Stimulated activated CD4-positive, alpha-beta T cell treated with anti-CD3 and anti-CD28 coated beads, TNF-alpha, amount 100 ng/mL, for 4 hours (primary cell): ENCODE measurements at places on chromosomes 1 and 21.
A peak's percentile ranks its signal among the peaks of the same experiment; 100 is the strongest.

DNA sequence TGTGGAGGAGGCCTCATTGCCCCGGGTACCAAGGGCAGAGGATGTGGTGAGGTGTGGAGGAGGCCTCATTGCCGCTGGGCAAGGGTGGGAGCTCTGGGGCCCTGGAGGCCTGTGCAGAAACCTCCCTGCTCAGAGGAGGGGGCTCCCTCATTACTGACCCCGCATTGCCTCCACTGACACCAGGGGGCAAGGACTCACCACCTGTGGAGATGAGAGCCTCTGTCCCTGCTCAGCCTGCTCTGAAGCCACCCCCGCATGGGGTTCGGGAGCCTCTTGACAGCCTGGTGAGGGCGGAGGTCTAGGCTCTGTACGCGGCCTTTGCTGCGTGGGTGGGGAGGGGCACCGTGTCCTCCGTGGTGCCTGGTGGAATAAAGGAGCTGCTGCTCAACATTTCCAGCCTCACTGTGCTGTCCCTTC, 95.0 kb upstream of the COL6A1 start:
- DNase-seq = no peak

DNA sequence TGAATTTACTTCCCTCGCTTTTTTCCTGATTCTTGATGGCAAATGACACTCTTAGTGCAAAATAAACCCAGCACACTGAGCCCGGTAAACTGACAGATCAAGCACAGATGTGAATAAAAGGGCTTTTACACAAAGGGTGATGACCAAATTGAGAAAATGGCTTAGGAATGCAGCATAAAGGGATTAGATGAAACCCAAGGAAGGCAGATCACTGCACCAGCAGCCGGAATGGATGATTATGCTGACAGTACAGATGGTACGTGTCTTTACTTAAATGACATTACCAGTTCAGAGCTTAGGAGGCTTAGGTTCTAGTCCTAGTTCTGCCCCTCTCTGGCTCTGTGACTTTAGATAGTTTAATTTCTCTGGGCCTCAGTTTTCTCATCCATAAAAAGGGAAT, 12.0 kb downstream of the PKP1 start:
- DNase-seq = no peak

- DNase-seq = no peak
These were observed 37.6 kb upstream of the GALNT2 start for GRCh38 chr1:230029244-230029941.

DNA sequence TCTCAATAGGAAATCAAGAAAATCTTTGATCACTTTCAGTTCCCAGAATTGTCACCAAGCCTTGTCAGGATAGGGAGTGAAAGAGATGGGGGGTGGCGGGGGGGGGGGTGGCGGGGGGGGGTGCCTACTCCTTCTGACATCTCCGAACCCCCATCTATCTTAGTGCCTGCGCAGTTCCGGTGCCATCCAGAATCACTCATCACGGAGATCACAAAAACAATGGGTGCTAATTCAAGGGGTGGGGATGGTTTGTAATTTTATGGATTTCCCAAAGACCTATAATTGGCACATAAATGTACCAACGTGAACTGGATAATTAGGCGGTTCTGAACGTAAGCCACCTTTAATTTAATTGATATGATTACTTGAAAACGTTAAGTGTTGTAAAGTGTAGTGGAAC, 2.1 kb downstream of the DAB1 start:
- DNase-seq = no peak

DNA sequence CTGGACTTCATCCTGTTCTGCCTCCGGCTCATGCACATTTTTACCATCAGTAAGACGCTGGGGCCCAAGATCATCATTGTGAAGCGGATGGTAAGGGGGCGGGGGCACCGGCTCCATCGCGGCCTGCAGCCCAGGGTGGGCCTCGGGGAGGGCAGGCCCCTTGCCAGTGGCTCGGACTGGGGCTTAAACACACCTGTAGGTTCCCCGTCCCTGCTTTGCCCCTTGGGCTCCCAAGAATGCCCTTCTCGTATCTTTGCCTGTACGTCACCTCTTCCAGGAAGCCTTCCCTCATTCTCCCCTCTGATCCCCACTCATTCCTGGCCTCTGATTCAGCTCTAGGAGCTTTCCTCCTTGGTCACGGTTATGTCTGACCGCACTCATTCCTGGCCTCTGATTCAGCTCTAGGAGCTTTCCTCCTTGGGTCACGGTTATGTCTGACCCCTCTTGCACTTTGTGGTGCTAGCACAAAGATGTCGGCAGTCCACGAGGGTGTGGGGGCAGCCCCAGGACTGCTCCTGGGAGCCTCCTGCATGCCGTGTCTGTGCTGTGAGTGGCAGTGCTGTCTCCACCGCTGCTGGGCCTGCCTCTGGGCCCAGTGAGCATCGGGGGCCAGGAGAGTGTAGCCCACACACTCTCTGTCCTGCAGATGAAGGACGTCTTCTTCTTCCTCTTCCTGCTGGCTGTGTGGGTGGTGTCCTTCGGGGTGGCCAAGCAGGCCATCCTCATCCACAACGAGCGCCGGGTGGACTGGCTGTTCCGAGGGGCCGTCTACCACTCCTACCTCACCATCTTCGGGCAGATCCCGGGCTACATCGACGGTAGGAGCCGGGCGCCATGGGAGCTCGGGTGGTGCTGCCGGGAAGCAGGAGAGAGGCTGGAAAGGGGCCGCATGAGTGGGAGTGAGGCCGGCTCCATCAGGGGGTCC, 49.1 kb upstream of the LRRC3 start:
- DNase-seq = no peak

GRCh38 chr1:202578565-202578964, 131.7 kb downstream of the SYT2 start:
- no peak for DNase-seq

DNA sequence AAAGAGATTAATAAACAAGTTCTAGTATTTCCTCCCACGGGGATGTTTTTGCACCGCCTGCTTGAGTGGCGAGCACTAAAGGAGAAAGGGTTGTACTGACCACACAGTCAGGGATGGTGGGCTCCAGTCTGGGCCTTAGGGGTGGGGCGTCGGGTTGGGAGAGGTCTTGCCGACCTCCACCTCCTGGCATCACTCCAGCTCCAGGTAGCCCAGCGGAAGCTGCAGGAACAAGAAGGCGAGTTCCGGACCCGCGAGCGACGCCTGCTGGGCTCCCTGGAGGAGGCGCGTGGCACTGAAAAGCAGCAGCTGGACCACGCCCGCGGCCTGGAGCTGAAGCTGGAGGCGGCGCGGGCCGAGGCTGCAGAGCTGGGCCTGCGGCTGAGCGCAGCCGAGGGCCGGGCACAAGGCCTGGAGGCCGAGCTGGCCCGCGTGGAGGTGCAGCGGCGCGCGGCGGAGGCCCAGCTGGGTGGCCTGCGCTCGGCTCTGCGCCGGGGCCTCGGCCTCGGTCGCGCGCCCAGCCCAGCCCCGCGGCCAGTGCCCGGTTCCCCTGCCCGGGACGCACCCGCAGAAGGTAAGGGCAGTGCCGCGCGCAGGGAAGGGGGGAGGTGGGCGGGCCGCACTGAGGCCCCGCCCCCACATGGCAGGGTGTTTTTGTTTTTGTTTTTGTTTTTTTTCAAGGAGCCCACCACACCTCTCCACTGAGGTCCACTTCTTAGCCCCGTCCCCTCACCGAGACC, 19.7 kb downstream of the MFAP2 start:
- peak; percentile 57 for DNase-seq
